Glutamatergic neuron (in vitro differentiated cells): ENCODE measurements at places on chromosomes 3 and 15.

DNA sequence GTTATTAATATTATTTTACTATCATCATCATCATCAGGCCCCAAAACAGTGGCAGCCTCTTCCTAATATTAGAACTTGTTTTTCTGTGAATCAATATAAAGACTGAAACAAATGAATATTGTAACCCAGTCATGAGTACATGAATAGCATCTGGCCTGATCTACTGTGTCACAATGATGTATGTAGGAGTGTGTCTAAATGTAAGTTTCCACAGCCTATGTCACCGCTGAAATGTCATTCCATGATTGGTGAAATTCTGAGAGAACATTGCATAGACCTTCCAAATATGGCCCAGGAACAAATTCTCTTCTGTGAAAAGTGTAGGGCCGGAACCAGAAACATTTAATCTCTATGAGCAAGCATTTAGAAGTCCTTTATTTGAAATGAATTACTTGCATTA lies 20.6 kb upstream of the C3orf49 start:
- no peak for DNase-seq

- no peak for DNase-seq
Measured at GRCh38 chr3:146468234-146468633, 1.1 kb downstream of the PLSCR2 start.

- DNase-seq: no peak
Measured at GRCh38 chr3:12822725-12823373, 18.5 kb downstream of the RPL32 start.

GRCh38 chr3:101362406-101362805 lies 42.0 kb upstream of the IMPG2 start:
- DNase-seq: no peak

GRCh38 chr3:8741581-8742261 lies 8.1 kb downstream of the CAV3 start:
- DNase-seq: no peak
